ENCODE measurements at places on chromosomes 2 and 18. TPM values are rescaled to one million over a fixed set of nuclear protein-coding genes. Genes with fewer than 3 reads are reported as not detected.

The LCT gene
- polyA plus RNA-seq = not detected

The RGPD8 gene
- polyA plus RNA-seq = 5.4 TPM

The MC5R gene
- 0.17 TPM for polyA plus RNA-seq

The EPG5 gene
- 35.3 TPM for polyA plus RNA-seq

The PELI1 gene
- polyA plus RNA-seq = 40.1 TPM

The SOS1 gene
- 37.3 TPM for polyA plus RNA-seq

DNA sequence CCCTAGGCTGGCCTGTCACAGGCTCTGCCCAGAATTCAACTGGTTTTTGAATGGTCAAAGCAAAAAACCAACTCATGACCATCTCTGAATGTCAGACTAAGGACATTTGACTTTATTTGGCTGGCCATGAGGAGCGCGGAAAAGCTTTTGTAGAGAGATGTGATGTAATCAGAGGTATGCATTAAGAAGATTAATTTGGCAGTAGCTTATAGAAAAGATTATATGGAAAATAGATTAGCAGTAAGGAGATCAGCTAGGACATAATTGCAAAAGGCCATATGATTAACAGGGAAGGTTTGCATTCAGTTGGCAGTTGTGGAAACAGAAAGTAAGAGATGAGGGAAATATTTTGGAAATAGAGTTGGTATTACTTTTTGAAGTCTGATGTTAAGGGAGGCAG is 12.3 kb upstream of the TTR start:
- no peak for DNase-seq

GRCh38 chr2:3628800-3629199 is 29.2 kb upstream of the ALLC start:
- no peak for DNase-seq

DNA sequence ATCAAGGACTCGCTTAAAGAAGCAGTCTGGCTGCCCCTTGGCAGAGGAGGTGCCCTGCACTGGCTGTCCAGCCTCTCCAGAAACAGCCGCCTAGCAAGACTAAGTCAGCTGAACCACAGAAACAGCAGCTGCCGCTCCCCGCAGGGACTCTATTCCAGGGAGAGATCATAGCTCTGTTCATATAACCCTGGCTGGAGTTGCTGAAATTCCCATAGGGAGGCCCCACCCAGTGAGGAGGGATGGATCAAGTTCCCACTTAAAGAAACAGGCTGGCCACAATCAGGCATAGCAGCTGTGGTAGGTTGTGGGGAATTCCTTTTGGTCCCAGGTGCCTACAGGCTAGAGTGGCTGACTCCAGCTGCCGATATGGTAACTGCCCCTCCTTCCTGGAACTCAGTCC is 74.2 kb upstream of the MC4R start:
- DNase-seq = no peak

DNA sequence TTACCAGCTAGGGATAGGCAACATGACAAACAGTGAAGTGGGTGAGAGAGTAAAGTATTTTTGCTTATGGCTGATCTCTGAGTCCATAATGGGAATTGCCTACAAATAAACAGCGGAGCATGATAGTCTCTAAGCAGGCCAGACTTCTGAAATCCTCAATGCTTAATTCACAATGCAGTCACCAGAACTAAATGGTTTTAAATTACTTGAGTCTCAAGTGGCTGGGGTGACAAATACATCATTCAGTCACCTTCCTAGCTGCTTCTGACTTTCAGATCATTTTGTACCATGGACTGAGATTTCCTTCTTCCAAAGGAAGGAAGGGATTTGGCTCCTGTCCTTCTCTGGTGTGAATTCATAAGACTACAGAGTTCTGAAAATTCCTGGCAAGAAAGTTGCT is 82.8 kb upstream of the RMP24 start:
- DNase-seq = no peak

GRCh38 chr2:130389783-130390182 is 33.9 kb downstream of the PTPN18 start:
- no peak for DNase-seq

DNA sequence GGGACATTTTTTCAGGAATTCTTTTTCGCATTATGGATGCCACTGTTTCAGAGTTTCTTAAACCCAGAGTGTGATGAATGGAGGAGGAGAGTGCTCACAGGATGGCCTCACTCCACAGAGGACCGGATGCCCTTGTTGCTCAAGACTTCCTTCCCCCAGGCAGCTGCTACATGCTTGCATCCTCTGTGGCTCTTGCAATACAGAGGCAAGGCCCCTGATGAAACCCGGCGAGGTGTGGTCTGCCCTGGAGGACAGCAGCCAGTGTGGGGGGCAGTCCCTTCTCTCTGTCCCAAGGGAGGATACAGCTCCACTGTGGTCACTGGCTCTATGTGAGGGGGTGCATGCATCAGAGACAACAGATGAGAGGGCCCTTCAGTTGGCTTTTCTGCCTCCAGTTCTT is 109.6 kb downstream of the SH3RF3 start:
- DNase-seq = no peak

GRCh38 chr18:75168619-75169018 is 40.3 kb downstream of the PTGR3 start:
- no peak for DNase-seq

- no peak for DNase-seq
Measured at GRCh38 chr2:218047536-218048225, 21.4 kb upstream of the RUFY4 start.

DNA sequence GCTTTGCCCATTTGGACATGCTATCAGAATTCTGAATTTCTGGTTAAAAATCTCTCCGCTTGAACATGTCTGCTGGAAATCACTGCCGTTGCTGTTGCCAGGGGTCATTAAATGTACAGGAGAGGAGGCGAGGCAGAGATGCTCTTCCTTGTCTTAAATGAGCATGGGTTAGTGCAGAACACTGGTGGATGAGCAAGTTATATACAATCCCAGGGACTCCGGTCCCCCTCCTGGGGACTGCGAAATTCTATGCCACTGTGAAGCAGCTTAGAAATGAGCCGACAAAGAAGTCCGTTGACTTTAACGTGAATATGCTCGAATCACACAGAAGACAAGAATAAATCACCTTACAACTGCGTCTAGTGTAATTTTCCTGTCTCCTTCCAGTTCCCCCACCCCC is 95.1 kb upstream of the KLHL14 start:
- no peak for DNase-seq

- no peak for DNase-seq
Measured at GRCh38 chr2:10161961-10162441, 39.5 kb downstream of the RRM2 start.

GRCh38 chr2:163122257-163122656 is 283.7 kb upstream of the KCNH7 start:
- no peak for DNase-seq

GRCh38 chr2:83071352-83071751 is 1387.7 kb downstream of the SUCLG1 start:
- no peak for DNase-seq

- no peak for DNase-seq
Measured at GRCh38 chr18:35983818-35984217, 11.3 kb downstream of the RMP24 start.

- no peak for DNase-seq
Measured at GRCh38 chr2:234747833-234748559, 203.8 kb upstream of the SH3BP4 start.

DNA sequence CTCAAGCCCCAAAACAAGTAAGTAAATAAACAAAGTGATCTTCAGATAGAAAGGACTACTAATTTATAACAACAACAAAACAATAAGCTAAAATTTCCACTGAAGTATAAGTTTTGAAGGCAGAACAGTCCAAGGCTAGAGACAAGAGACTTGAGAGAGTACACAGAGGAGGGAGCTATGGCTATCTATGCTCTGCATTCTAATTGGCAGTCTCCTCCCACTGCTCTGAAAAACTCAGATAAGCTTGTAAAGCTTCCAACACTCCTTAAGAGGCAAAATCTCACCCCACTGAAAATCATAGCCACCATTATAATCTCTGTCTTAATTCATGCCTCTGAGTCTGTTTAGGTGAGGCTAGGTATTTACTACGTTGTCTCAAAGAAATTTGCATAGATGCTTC is 714.6 kb upstream of the LRATD1 start:
- DNase-seq = no peak
